Stimulated activated CD4-positive, alpha-beta T cell treated with anti-CD3 and anti-CD28 coated beads, Interleukin-12 subunit alpha, Interleukin-12 subunit beta, amount 100 ng/mL, for 4 hours (primary cell): ENCODE measurements at places on chromosomes 1 and 21.

GRCh38 chr21:29371464-29371863 is 72.7 kb downstream of the BACH1 start:
- no peak for DNase-seq

- DNase-seq: no peak
Observed at GRCh38 chr1:244218220-244218619, 167.1 kb downstream of the ZBTB18 start.

GRCh38 chr1:30345491-30346130 is 377.8 kb downstream of the MATN1 start:
- DNase-seq: no peak

- no peak for DNase-seq
Observed at GRCh38 chr1:233230011-233230410, 65.5 kb downstream of the PCNX2 start.

GRCh38 chr1:228734881-228735801 is at the start of gene RHOU:
RHOU (plus strand) TSS chr1:228735479; CDS start chr1:228735743, 264 bp downstream.
- peak; percentile 67 for DNase-seq

GRCh38 chr1:234902774-234903547 is 225.7 kb downstream of the TOMM20 start:
- no peak for DNase-seq

GRCh38 chr1:98221923-98222322 is 301.1 kb upstream of the DPYD start:
- no peak for DNase-seq

DNA sequence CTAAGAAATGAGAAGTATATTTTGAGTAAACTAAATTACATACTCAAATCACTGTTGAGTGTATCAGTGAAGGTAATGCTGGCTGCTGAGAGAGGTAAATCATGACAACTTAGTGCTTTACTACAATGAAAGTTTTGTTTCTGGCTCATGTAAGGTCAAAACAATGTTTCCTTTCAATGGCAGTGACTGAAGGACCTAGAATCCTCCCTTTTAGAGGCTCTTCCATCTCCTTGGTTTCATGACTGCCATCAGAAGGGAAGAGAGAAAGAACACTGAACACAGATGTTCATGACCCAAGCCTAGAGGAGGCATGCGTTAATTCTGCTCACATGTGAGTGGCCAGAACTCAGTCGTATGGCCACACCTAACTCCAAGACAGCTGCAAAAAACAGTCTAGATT is 130.6 kb downstream of the AKT3 start:
- no peak for DNase-seq

DNA sequence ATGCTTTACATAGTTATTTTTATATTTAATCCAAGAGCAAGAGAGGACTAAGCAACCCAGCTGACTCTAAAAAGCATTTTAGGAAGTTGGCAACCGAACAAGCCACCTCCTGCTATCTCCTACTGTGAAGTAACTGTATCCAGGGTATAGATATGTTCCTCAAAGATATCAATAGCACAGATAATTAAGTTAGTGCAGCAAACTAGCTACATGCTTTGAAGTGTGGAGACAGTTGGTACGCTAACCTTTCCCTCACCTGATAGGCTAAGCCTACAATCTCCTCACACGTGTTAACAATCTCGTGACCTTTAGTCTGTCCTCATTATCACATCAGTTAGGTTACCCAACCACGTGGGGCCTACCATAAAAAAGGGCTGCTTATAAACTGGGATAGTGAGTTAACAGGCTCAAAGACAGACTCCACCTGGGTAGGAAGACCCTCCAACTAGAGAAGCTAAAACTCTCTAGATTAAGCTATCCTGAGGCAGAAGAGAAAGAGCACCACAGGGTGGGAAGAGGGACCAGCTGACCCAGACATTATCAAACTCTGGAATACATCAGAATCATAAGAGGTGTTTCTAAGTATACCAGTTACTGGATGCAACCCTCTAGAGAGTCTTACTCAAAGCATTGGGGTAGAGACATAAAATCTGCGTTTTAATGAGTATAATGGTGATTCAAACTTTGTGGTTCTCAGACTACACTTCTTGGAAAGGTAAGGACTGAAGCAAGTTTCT is 340.1 kb upstream of the ESRRG start:
- no peak for DNase-seq

- DNase-seq: no peak
Observed at GRCh38 chr1:230986976-230987375, 8.1 kb downstream of the ARV1 start.

- no peak for DNase-seq
Observed at GRCh38 chr1:6526316-6526715, 28.0 kb downstream of the NOL9 start.

GRCh38 chr1:209342441-209343175 is 240.9 kb upstream of the CAMK1G start:
- DNase-seq: no peak

DNA sequence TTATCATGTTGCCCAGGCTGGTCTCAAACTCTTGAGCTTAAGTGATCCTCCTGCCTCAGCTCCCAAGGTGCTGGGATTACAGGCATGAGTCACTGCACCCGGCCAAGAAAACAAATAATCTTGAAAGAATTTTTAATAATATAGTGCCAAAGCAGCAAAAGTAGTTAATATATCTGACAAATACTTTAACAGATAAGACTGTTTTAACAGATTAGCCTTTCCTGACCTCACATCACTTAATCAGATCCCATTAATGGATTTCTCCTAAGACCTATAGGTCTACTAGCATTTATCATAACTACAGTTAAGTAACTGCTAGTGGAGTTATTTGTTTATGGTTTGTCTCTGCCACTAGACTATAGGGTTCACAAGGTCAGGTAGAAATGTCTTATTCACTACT is 61.1 kb upstream of the HP1BP3 start:
- no peak for DNase-seq

GRCh38 chr1:167463080-167463479 is 55.2 kb downstream of the CD247 start:
- no peak for DNase-seq

DNA sequence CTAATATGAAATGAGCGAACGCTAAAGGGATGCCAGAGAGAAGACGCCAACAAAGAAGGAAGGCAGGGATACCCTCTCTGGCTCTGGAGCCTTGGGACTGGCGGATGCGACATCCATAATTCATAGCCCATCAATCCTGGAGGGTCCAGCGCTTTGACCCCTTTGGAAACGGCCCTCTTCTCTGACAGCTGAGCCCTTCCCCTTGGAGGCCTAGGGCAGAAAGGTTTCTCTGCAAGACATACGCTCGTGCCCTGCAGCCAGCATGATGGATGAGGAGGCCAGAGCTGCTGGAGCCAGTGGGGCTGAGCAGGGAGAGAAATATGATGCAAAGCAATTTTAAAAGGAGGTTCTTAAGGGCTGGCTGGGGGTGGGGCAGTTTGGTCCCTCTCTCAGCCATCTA is 22.2 kb downstream of the OPTC start:
- no peak for DNase-seq

DNA sequence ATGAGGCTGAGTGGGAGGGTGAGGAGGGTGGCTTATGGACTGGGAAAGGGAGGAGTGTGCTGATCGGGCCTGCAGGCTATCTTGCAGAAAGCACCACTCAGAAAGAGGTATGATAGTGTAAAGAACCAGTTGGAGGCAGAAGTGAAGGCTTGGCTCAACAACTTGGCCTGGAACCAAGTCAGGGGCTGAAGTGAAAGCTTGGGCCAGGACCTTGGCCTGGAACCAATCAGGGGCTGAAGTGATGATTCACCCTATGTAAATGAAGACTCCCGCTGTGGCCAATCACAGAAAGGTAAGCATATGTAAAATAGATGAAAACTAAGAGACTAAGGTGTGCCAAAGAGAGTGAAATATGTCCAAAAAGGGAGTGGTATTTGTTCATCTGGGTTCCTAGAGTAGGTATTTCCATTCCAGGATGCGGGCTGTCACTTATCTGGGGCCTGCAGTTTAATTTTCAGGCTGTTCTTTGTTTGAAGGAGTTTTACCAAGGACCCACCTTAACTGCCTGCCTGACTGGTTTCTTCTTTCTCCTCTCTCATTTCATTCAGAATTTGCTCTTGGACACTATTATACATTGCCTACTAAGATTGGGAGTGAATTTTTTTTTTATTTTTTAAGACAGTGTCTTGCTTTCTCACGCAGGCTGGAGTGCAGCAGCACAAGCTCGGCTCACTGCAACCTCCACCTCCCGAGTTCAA is 5.1 kb upstream of the RFX5 start:
- no peak for DNase-seq

GRCh38 chr1:35929730-35930592 is 944 bp upstream of the AGO3 start:
- peak; percentile 31 for DNase-seq

GRCh38 chr21:15826908-15827601 is 97.3 kb downstream of the USP25 start:
- DNase-seq: no peak

DNA sequence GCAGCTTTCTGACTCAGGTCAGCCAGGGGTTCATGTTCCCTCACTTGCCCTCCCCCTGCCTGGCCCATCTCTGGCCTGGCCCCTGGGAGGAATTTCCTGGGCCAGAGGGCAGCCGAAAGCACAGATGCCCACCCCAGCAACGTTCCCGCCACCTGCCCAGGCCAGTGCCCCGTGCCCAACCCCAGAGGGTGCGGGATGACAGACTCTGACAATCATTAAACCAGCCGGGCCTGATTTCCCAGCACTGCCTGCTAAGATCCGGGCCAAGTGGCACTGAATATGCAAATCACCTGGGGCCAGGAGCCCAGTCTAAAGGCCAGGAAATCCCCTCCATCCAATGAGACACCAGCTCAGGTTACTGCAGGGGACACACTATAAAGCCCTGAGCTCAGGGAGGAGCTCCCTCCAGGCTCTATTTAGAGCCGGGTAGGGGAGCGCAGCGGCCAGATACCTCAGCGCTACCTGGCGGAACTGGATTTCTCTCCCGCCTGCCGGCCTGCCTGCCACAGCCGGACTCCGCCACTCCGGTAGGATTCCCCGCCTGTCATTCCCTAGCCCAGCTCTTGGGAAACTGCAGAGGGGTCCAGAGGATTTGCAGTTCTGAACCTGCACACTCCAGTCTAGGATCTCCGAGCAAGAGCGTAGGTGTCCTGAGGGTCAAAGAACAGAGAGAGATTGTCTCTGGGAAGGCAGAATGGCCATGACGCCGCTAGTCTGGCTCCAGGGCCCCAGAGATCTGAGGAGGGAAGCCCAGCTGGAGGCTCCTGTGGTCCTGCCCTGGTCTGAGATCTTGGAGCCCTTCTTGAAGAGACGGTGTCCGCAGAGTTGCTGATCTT is at the start of gene ELF3:
Gene ELF3 (plus strand): TSS at position 408 of the 836 bp plus-strand sequence. CDS start 550 bp downstream, outside the sequence.
- DNase-seq: no peak
